ENCODE measurements at places on chromosomes 12 and 14. TPM values are rescaled to one million over a fixed set of nuclear protein-coding genes. Genes with fewer than 3 reads are reported as not detected.

Gene PLA2G1B
- polyA plus RNA-seq: not detected

Gene PZP
- polyA plus RNA-seq: not detected

Gene NFATC4
- 13.1 TPM for polyA plus RNA-seq

Gene DNAAF2
- polyA plus RNA-seq: 4.9 TPM

Gene NPAS3
- not detected for polyA plus RNA-seq

Gene SCN8A
- 0.16 TPM for polyA plus RNA-seq

Gene FMNL3
- polyA plus RNA-seq: 4.2 TPM

Gene NFE2
- 0.07 TPM for polyA plus RNA-seq

Gene TCL1B
- polyA plus RNA-seq: not detected

All from foreskin keratinocyte (primary cell).